NCI-H1417 treated with DMSO at 0.1 percent for 48 hours (cell line): ENCODE measurements at places on chromosomes 4 and X.
A peak's percentile ranks its signal among the peaks of the same experiment; 100 is the strongest.

DNA sequence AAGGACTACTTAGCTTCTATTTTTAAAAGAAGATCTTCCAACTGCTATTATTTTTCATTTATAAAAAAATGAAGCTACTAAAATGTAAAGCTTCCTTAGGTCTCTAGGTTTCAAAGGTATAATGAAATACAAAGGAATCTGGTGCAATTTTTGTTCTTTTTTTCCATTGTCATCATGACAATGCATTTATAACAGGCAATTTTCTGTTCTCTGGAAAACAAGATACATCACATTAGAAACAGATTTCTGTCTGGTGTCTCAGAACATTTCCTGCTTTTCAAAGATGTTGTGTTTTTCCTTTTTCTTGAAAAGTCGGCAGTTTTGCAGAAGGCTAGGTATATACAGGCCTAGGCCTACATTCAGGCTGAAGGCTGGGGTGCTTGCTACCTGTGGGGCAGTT lies 63.6 kb upstream of the ATP8A1 start:
- DNase-seq, result no peak

DNA sequence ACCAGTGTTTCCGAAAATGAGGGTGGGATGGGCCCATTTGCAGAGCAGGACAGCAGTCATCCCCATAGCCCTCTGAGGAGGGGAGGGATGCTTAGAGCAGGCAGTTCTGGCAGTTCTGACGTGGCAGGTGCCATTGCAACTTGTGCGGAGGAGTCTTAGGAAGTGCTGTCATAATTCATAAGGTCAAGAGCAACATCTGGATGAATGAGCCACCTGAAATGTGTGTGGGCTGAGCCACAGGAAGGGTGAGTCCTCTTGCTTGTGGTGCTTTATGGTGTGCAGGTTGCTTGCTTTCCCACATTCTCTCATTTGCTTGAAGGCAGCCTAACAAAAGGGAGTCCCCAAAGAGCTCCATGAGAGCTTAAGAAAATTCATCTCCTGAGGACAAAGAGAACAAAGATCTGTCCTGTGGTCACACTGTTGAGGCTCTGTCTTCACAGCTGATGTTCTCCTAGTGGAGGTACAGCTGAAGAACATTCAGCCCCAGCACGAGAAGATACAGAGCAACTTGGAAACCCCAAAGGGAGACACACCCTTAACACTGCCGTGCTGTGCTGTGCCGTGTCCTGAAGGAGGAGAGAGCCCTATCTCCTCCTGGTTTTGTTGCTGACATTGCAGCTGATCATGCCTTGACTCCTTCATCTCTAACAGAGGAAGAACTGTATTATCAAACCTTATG lies 60.3 kb downstream of the DLG3 start:
- DNase-seq, result no peak

DNA sequence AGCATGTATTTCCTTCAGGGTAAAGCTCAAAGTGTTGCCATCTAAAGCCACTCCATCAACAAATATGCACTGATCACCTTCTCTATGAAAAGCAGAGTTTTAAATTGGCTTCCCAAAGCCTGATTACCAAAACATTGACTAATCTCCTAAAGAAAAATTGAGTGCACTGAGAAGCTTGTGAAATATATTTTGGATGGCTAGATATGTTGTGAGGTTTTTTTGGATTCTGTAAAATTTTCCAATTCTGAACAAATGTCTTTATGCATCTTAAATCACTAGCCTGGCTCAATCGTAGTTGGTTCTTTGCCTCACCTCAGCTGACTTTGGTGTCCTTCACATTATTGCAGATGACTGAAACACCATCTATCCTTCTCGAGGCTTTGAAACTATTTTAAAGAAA lies 14.9 kb upstream of the EXOSC9 start:
- no peak for DNase-seq

GRCh38 chrX:107674480-107675364 lies 46.4 kb downstream of the PRPS1 start:
- DNase-seq, result no peak

DNA sequence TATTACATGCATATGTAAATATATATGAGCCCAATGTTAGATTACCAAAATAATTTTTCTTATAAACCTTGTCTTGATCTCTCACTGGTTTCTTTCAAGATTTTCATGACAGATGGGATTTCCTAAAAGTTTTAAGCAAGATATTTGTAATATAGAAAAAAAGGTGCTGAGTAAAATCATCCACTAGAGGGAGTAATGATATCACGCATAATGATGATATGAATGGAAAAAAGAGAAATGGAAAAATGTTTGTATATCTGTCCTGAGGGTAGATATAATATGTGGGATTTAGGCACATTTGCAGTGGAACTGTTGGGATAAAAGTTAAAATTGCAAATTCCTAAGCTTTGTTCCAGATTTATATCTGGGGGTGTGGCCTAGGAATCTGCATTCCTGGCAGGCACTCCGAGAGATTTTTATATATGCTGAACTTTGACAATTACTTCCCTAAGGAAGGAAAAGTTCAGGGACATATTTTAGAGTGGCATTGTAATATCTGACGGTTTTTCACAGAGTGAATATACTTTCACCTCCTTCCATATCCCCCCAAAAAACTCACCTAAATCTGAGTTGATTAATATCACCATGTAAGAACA lies 60.5 kb downstream of the TMA16 start:
- peak; percentile 46 for DNase-seq

GRCh38 chr4:2245787-2246275 lies 3.9 kb upstream of the HAUS3 start:
- DNase-seq, result no peak

GRCh38 chr4:2938906-2939305 lies 24.3 kb downstream of the NOP14 start:
- no peak for DNase-seq

DNA sequence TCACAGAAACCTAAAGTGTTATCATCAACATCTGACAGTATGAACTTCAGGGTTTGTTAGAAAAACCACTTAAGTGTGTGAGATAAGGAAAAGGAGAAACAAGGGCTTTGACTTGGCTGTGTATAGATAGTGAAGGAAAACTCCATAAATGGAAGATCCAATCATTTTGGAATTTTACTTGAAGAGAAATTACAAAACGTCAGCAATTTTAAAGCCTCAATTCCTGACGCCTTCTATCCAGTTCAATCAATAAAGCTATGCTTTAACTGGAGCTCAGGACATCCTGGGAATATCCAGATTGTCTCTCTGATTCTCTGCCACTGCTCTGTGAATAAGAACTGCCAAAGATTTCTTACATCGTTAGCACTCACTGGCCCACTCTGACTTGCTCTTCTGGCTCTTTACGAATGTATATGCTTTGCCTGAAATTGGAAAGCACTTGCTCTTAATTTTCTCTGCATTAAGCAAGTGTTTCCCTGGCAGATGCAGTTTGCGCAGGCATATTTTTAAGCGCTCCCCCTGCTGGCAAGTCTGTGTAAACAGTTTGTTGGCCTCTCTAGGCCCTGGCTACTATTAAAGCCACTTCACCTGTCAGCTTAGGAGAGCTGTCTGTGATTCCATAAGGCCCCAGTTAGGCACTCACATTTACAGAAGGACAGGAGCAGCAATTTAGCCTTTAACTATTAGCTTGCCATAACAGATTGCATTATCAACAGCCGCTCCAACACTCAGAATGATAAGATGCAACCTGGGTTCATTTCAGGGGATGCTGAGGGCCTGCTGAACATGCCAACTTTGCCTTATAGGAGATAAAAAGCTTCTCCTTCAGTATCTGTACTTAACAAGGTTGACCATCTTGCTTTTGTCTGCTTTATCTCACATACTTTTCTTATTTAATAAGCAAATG lies 251.4 kb upstream of the DDX53 start:
- DNase-seq, result peak; percentile 34

DNA sequence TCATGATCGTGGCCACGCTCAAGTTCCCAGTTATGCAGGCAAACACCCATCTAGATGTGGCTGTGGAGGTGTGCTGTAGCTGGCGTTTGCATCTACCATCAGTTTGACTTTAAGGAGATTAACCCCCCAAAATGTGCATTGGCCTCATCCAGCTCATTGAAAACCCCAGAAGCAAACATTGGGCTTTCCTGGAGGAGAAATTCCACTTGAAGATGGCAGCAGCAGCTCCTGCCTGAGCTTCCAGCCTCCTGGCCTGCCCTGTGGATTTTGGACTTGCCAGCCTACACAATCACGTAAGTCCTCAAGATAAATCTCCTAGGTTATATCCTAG lies 30.2 kb upstream of the SLC25A6 start:
- DNase-seq, result no peak

- no peak for DNase-seq
Observed at GRCh38 chr4:135731682-135732081, 1530.1 kb upstream of the PABPC4L start.

- DNase-seq, result no peak
Observed at GRCh38 chr4:159414305-159414704, 311.4 kb downstream of the RAPGEF2 start.

DNA sequence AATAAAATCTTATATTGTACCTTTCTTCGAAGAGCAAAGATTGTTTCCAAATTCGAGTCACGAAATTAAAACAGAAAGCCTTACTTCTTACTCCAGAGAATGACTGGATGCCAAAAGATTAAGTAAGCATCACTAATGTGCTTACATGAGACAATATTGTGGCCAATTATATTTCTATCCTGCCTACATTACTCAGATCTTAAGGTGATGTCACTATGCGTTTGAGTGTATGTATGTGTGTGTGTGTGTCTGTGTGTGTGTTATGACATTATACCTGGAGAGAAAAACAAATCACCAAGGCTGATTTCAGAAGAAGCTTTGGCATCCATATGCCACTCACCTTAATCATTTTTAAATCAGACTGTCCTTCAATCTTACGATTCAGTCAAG lies 556.3 kb downstream of the PPARGC1A start:
- DNase-seq, result no peak

GRCh38 chr4:6372649-6373525 lies 99.5 kb downstream of the PPP2R2C start:
- DNase-seq, result no peak

DNA sequence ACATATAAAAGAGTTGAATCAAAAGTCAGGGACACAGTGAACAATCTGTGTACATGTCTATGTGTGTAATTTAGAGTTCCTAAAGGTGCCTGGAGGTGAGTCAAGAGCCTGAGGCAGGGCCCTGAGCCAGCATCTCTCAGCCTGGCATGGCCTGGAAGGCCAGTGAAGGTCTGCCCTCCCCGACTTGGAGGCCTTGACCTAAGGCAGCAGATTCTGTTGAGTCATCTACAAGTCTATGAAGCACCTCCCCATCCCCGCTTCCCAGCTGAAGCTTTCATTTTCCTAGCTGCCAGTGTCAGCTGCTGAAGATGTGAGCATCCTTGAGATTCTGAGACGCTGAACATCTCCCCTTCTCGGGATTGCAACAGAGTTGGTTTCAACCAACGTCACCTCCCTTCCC lies 583.9 kb downstream of the BCOR start:
- no peak for DNase-seq

- DNase-seq, result peak; percentile 61
Observed at GRCh38 chr4:18593297-18594002, 571.9 kb upstream of the LCORL start.

- DNase-seq, result no peak
Observed at GRCh38 chr4:183814461-183814860, 90.6 kb upstream of the STOX2 start.

GRCh38 chrX:32562261-32562660 lies 649.1 kb downstream of the DMD start:
- no peak for DNase-seq

DNA sequence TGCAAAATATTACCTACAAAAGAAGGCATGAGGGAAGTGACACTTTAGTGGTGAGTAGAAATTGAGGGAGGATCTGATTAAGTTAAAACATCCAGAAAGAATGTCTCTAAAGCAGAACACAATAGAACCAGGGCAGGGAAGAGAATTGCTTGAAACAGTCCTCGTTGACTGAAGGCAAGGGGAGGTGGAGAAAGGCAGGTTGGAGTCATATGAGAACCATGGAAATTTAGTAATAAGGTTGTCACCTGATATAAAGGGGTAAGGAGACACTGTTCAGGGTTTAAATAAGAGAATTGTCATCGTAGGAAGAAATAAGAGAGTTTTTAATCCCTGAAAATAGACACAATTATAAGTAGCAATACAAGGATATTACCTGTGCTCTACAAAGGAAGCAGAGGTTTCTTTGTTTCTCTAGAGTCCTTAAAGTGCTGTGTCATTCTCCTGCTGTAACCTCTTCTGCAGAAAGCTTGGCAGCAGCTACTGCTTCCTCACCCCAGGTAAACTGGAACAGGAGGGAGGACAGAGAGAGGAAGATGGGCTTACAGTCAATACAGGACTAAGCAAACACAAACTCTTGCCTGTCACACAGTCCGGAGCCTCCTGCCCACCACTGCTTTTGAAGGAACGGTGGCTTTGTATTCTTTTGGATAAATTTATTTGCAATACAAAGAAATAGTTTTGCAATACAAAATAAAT lies 258.4 kb downstream of the PPARGC1A start:
- no peak for DNase-seq

- no peak for DNase-seq
Observed at GRCh38 chrX:147749308-147749707, 162.4 kb upstream of the FMR1 start.

GRCh38 chrX:53678667-53679066 lies 7.9 kb downstream of the HUWE1 start:
- DNase-seq, result no peak

DNA sequence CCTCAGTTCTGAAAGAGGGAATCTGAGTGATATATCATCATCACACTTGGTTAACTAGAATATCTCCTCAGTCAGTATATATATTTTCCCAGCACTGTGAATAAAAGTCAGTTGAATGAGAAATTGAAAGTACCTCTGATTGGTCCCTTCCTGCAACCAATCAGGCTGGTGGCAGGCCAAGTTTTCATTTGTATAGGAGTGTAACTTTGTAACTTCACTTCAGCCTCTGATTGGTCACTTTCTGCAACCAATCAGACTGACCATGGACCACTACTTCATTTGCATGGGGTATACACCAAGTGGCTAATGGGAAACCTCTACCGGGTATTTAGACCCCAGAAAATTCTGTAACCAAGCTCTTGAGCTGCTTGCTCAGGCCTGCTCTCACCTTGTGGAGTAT lies 2.0 kb upstream of the PGK1 start:
- no peak for DNase-seq

GRCh38 chr4:173794662-173795061 lies 264.6 kb upstream of the HAND2 start:
- DNase-seq, result no peak

DNA sequence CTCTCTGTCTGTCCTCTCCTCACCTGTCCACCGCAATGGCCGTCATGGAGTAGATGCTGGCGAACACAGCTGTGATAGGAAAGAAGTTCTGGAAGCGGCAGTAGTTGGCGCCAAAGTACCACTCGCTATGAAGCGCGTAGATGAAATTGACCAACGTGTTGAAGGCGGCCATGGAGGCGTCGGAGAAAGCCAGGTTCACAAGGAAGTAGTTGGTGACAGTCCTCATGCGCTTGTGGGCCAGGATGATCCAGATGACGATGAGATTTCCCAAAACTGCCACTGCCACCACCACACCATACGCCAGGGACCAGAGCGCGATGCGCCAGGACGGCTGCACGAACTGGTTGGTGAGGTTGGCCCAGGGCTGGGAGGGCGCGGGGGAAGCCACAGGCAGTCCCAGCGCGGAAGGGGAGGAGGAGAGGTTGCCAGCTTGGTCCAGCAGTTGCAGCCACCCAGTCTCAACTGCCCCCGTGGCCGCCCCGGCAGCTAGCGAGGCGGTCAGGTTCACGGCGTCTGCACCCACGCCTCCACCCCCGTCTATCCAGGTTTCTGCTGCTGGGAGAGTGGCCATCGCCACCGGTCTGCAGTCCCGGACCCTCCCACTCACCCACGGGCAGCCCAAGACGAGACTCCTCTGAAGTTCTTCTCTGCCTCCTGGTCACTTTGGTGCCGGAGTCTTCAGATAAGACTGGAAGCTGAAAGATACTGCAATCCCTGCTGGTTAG lies 518 bp downstream of the TACR3 start:
- no peak for DNase-seq
